Stimulated activated CD4-positive, alpha-beta T cell treated with anti-CD3 and anti-CD28 coated beads, Interleukin-1b, Interleukin-23, amount 100 ng/mL, for 1 hour (primary cell): ENCODE measurements at places on chromosomes 12 and 14.

DNA sequence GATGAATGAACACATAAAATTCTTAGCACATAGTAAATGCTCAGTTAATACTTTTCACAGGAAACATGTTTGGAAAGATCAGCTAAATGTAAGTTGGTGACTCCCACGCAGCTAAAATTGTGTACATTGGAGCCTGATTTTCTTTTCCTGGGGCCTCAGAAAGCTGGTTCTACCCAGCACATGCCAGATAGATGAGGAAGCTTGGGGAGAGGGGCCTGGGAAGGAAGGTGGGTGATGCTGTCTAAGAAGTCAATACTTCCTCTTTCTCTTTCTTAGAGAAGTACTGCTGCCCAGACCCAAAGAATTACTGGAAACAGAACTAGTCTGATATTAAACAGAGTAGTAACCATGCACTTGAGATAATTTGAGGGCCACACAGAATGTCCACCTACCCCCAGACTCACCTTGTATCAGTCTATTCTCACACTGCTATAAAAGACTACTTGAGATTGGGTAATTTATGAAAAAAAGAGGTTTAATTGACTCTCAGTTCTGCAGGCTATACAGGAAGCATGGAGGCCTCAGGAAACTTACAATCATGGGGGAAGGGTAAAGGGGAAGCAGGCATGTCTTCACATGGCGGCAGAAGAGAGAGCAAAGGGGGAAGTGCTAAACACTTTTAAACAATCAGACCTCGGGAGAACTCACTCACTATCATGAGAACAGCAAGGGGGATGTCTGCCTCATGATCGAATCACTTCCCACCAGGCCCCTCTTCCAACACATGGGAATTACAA is 123.3 kb upstream of the MED13L start:
- no peak for DNase-seq

DNA sequence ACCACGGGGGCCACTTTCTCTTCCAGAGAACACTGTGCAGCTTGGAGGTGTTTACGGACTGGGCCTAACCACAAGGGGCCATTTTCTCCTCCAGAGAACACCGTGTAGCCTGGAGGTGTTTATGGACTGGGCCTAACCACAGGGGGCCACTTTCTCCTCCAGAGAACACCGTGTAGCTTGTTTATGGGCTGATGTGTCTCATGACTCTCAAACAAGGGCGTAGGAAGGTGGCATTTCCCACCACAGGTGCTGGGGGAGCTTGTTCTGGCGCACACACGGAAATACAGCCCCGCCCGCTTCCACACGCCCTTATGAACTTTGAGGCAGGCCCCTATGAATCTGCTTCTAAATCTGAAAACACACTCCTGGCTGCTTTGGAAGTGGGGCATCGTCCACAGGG is 174.6 kb upstream of the SFSWAP start:
- no peak for DNase-seq

GRCh38 chr14:64417055-64417770 is 29.1 kb downstream of the MTHFD1 start:
- DNase-seq, result no peak

GRCh38 chr12:4221258-4221620 is 52.3 kb upstream of the CCND2 start:
- DNase-seq, result no peak

GRCh38 chr14:100740196-100740825 is 13.6 kb downstream of the DLK1 start:
- no peak for DNase-seq

DNA sequence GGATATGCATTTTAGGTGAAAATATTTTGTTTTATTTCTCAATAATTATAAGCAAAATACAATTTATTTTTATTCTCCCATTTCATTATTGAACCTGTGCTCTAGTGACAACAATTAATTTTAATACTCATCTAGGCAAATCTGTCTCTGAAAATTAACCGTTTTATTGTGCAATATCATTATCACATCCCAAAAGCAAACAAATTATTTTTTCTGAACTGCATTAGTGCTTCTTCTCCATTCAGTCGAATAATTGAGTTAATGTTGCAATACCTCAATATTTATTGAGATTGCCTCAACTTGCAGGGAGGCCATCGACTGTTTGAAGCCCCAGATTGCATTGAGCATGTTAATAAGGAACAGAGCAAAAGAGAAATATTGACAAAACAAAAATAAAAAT is 303.2 kb upstream of the LRFN5 start:
- DNase-seq, result no peak

DNA sequence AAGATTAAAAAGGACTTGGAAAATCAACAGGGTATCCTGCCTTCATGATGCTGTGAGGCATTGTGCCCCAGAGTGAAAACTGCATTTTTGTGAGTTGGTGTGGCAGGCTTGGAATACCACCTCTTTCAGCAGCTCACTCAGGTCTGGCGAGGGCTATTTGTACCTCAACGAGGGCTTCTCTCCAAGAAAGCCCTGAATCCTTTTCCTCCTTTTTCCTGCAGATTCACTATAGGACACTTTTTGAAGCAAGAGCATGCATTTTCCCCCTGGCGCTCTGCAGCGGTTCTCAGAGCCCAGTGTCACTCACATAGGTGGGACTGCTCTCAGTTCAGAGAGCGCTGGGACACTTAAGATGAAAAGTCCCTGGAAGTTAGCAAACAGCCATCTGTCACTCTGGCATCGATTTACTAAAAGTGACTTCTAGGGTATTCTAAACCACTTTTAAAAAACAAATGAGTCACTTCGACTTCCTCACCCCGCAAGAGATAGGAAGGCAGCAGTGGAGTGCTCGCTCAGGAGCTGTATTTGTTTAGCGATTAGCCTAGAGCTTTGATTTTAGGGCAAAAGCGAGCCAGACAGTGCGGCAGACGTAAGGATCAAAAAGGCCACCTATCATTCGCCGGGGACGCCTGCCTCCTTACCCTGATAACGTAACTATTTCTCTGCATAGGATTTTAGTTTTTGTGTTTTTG is 782 bp upstream of the LGR5 start:
- no peak for DNase-seq

- DNase-seq, result no peak
These were observed 162.7 kb downstream of the ETV6 start for GRCh38 chr12:11812241-11812585.

- no peak for DNase-seq
These were observed 1304.5 kb downstream of the AACS start for GRCh38 chr12:126369487-126370463.

DNA sequence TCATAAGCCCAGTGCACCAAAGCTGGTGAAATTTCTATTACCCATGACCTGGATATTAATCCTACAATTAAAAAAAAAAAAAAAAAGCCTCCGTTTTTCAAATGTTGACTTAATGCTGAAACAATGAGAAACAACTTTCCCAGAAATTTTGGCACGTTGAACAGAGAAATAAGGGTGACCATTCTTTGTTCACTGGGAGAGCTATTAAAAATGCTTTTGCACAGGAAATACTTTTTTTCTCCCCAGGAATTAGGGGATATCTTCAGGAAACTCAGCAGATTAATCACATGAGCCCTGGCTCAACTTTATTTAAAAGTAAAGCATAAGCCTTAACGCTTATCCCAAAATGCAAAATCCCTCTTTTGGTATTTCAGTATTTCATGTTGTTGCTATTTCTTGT is 54.8 kb upstream of the FLRT2 start:
- DNase-seq, result no peak

GRCh38 chr12:21438643-21439042 is 1.2 kb downstream of the PYROXD1 start:
- no peak for DNase-seq

DNA sequence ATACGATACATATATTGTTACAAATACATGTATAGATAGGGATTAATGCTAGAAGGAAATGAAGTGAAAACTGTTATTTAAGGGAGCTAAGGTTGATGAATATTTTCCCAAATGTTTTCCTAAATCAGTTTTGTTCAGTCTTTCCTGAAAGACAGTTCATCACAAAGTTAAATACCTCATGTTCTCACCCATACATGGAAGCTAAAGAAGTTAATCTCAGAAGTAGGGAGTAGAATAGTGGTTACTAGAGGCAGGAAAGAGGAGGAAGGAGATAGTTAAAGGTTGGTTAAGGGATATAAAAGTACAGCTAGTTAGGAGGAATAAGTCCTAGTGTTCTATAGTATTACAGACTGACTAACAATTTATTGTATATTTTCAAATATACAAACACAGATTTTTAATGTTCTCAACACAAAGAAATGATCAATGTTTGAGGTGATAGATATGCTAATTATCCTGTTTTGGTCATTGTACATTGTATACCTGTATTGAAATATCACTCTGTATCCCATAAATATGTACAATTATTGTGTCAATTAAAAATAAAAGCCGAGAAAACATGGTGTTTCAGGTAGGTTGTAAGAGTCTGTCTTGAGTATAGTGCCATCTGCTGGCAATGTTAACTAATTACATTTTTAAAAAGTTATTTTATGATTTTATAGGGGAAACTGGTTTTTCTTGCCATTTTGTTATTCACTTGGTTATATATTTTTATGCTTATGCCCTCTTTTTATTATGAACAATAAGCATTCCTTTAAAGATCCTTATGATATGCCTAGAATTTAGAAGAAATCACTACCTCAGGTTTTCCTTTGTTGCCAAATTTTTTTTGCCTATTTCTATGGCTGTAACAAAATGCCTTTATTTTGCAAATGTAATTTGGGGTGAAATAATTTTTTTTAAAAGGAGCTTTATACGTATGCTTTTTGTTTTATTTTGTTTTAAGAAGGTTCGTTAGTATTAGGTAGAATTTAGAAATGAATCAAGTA is 26.9 kb downstream of the ZDHHC17 start:
- no peak for DNase-seq

DNA sequence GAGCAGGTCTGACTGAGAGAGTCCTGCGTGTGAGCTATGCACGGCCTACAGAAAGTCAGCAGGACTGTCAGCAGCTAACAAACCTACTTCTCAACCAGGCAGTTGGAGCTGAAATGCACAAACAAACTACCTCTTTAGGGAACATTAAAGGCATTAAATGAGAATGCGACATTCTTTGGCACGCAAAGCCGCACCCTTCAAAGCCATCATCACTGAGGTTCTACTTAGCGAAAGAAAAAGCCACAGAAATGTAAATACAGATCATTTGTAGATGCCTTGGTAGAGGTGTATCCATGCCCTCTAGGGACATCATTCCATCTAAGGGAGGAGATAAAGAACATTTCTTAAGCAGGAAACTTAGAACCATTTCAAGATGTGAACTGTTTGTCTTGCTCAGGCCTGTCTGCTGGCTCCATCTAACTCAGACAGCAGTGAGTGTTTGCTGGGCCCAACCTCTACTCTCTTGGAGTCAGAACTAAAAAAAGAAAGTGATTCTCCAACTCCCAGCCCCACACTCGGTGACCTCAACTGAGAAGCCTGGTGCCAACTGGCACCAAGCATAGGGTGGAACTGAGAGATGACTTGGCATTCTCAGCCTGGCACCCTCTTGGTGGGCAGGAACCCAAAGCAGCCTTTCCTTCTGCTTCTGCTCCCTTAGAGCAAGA is 63.5 kb upstream of the MBIP start:
- no peak for DNase-seq

DNA sequence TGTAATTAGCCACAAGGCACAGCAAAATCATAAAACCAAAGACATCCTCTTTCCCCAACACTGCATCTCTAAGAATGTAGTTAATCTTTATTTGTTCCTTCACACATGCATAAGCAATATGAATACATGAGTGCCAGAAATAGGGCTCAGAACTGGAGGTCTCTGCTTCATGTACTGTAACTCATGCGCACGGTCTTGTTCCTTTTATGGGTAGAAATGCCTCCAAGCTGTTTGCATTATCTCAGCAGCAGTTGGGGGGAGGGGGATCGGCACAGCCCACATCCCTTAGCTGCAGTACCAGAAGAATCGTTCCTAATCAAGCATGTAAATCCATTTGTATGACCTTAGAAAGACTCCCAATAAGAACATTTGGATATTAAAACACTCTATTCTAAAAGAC is 20.0 kb downstream of the RHOJ start:
- no peak for DNase-seq

DNA sequence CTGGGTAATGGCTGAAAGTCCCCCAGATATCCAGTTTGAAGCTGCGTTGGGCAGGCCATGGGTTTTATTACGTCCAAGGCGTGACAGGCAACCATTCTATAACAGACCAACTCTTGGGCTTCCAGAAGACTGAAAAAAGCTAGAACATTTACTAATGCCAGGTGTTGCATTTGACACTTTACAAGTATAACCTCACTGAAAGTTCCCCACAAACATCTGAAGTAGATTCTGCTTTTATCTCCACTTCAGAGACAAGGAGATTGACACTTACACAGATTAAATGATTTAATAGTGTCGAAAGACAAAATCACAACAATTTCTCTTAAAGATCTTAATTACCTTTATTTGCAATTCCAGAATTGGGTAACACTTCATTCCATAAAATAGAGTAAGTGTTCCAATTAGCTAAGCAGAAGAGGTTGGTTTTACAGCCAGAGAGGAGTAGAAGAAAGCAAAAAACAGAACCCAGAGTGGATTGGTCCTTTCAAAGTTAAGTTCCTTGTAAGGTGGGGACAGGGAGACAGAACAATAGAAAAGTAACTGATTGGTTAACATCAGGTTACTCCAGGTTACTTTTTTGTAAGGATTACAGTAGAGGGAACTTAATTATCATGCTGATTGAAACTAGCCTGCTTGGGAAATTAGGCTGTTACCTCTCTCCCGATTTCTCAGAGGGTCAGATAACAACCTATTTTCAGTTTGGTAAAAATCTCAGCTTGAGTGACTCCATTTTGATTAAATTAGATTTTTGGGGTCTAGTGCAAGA is 11.3 kb downstream of the SOCS2 start:
- DNase-seq, result no peak

DNA sequence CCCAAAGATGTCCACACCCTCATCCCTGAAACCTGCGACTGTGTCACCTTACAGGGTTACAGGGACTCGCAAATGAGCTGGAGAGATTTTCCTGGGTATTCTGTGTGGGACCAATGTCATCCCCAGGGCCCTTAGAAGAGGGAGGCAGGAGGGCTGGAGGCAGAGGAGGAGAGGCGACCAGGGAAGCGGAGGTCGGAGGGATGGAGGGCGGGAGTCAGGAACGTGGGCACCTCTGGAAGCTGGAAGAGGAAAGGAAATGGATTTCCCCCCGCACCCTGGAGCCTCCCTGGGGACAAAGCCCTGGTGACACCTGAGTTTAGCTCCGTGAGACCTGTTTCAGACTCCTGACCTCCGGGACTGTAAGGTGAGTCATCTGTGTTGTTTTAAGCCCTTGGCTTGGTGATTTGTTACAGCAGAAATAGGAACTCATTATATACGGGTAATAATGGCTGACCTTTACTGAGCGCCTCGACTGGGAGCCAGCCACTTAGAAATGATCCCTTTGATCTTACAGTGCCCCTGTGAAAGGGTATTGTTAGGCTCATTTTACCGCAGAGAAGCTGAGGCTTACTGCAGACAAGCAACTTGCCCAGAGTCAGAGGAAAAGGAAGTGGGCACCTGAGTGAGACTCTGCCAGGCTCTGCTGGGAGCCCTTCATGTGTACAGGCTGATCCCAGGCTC is 29.3 kb upstream of the FZD10 start:
- no peak for DNase-seq
